CD8-positive, alpha-beta memory T cell (primary cell): ENCODE measurements at places on chromosomes 11 and 22. TPM values are rescaled to one million over a fixed set of nuclear protein-coding genes. Genes with fewer than 3 reads are reported as not detected.
A peak's percentile ranks its signal among the peaks of the same experiment; 100 is the strongest.

GRCh38 chr11:85769771-85770170, 41.2 kb downstream of the SYTL2 start:
- no peak for DNase-seq

Gene PIWIL4
- 0.58 TPM for total RNA-seq

- no peak for DNase-seq
Measured at GRCh38 chr22:25027959-25028840, 75.7 kb downstream of the KIAA1671 start.

DNA sequence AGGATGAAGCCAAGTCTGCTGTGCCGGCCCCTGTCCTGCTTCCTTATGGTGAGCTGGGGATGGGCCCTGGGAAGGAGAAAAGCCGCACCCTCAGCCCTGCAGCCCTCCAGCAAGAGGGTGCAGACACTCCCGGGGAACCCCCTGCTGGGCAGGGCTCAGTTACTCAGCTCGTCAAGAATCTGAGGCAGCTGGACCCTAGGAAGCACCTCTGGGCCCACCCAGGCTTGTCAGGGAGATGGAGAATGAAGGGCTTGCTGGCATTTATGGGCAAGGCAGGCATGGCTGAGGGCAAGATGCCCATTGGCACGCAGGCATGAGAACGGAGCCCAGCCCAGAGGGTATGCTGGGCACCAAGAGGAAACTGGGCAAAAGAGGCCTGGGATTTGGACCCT, 12.9 kb downstream of the RELT start:
- DNase-seq: no peak

- no peak for DNase-seq
Measured at GRCh38 chr11:120974466-120974865, 49.4 kb upstream of the TBCEL start.

- peak; percentile 66 for DNase-seq
Measured at GRCh38 chr11:62370743-62371440, 33.6 kb downstream of the ASRGL1 start.

- no peak for DNase-seq
Measured at GRCh38 chr22:30176431-30176830, 70.1 kb downstream of the LIF start.
